ENCODE measurements at places on chromosomes 16 and 17. TPM values are rescaled to one million over a fixed set of nuclear protein-coding genes. Genes with fewer than 3 reads are reported as not detected.

- no peak overlapping the region for H3K27ac ChIP-seq
- H3K4me1 ChIP-seq: no peaks in the 10 kb centered on the region
- H3K27me3 ChIP-seq: no peaks in the 10 kb centered on the region
Observed at GRCh38 chr17:58710948-58711552, 18.6 kb downstream of the RAD51C start.

DNA sequence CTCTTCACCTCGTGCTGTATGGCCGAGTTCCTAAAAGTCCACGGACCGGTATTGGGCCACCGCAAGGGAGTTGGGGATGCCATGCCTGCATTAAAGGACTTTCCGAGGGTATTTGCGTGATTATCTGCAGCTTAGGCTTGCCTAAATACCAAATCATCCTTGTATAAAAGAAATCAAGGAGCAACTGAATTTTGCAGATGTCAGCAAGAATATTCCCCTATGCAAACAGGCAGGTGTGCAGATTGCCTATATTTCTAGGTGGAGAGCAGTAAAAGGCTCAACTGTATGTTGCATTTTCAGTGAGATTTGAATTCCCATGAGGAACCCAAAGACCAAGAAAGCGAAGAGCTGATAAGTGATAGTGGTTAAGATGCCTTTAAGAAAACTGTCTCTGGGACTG, 452.3 kb downstream of the CDH11 start:
- no peak for DNase-seq
- H3K4me3 ChIP-seq: no peak overlapping the region
- H3K27ac ChIP-seq: no peak overlapping the region
- H3K27me3 ChIP-seq: no peaks in the 10 kb centered on the region
- H3K36me3 ChIP-seq: no peaks in the 10 kb centered on the region

- H3K36me3 ChIP-seq: no peaks in the 10 kb centered on the region
- DNase-seq: no peak
- no peak overlapping the region for H3K4me3 ChIP-seq
- no peaks in the 10 kb centered on the region for H3K27me3 ChIP-seq
Observed at GRCh38 chr17:72357764-72358365, 237.0 kb downstream of the SOX9 start.

GRCh38 chr17:61459142-61459809, 7.1 kb downstream of the TBX4 start:
- H3K27ac ChIP-seq: no peak overlapping the region
- H3K4me1 ChIP-seq: peaks cover 9% of the 10 kb centered on the region
- no peak overlapping the region for H3K4me3 ChIP-seq
- H3K36me3 ChIP-seq: no peaks in the 10 kb centered on the region
- peak; percentile 20 for DNase-seq
- peaks cover 30% of the 10 kb centered on the region for H3K27me3 ChIP-seq

GRCh38 chr16:82755570-82756282, 129.0 kb downstream of the CDH13 start:
- H3K27ac ChIP-seq: no peak overlapping the region
- no peaks in the 10 kb centered on the region for H3K4me1 ChIP-seq
- H3K36me3 ChIP-seq: no peaks in the 10 kb centered on the region
- DNase-seq: no peak

FAM234A gene
- 29.0 TPM for total RNA-seq
